Activated CD4-positive, alpha-beta T cell treated with anti-CD3 and anti-CD28 coated beads for 36 hours (primary cell): ENCODE measurements at places on chromosomes 2 and 18. TPM values are rescaled to one million over a fixed set of nuclear protein-coding genes. Genes with fewer than 3 reads are reported as not detected.
A peak's percentile ranks its signal among the peaks of the same experiment; 100 is the strongest.

The ZSWIM2 gene
- not detected for total RNA-seq

The PNO1 gene
- 20.5 TPM for total RNA-seq

The CXCR1 gene
- total RNA-seq: not detected

DNA sequence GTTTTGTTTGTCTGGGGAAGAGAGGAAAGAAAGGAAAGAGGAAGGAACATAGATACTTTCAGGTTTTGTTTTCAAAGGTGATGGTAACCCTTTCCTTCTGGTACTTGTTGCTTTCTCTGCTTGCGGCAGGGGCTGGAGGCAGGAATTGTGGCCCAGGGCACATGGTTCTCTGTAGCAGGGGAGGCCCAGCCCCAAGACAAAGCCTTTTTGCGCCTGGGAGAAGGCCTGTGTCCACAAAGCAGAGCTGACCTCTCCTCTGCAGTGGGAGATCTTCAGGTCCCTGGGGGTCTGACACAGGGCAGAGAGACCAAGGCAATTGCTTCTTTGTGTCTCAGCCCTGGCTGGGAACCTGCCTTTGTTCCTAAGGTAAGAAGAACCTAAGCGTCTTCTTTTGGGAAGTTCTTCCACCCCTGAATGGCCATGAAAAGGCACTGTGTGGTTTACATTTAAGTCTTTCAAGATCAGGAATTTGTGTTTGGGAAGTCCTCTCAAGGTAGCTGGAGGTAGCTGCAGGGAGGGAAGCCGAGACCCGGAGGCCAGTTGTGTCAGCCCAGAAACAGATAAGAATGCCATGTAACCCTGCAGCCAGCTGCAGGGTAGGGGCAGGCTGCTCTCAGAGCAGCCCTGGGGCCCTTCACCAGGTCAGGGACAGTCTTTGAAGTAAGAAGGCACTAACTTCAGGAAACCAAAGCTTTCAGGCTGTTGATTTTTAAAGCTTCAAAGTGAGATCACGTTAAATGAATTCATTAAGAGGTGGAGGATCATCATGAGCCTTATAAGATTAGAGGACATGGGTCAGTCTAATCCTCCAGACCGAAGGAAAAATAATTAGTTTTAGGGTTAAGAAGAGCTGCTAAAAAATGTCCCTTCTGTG is 119.3 kb downstream of the STPG4 start:
- no peak overlapping the region for H3K4me3 ChIP-seq
- peak overlapping the region; percentile 56 for H3K27ac ChIP-seq
- DNase-seq: no peak
- H3K36me3 ChIP-seq: peaks cover 12% of the 10 kb centered on the region
- no peaks in the 10 kb centered on the region for H3K27me3 ChIP-seq
- peaks cover 17% of the 10 kb centered on the region for H3K4me1 ChIP-seq

- peaks cover 63% of the 10 kb centered on the region for H3K4me1 ChIP-seq
- H3K27ac ChIP-seq: peak overlapping the region; percentile 95
- peak overlapping the region; percentile 17 for H3K4me3 ChIP-seq
Measured at GRCh38 chr18:23228102-23229061, 93.1 kb downstream of the CABLES1 start.

GRCh38 chr18:21669736-21670285 is 34.8 kb downstream of the ABHD3 start:
- peaks cover under 1% of the 10 kb centered on the region for H3K4me1 ChIP-seq
- no peaks in the 10 kb centered on the region for H3K27me3 ChIP-seq
- H3K27ac ChIP-seq: no peak overlapping the region
- H3K4me3 ChIP-seq: no peak overlapping the region
- peaks cover 3% of the 10 kb centered on the region for H3K36me3 ChIP-seq

DNA sequence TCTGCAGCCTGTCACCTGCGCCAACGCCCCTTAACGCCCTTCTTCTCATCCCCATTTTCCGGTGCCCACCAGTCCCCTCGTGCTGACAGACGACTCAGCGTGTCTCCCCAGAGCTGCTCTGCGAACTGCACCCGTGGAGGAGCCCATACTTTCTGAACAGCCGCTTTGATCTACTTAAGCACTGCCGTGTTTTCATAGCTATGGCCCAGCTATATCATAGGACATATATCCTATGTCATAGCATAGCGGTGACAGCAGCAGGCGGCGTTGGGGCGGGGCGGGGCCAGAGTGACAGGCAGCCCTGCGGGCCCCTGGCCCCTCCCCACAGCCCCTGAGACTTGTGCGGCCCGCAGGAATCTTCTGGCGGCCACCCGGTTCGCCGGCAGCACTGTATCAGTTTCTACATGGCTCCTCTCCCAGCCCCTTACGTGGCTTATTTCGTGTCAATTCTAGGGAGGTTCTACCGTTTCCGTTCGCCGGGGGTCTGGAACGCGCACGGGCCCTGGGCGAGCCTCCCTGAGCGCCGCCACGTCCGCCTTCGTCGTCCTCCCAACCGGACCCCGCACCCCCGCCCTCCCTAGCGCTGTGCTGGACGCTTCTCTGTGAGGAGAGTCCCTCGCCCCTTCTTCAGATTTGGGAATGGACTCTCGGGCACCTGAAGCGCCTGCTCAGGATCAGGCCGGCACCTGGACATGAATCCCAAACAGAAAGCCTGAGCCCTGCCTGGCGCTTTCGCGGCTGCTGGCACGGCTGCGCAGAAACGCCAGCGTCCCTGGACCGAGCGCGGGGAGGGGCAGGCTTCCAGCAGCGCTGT is 35.4 kb downstream of the PTPN18 start:
- peaks cover 6% of the 10 kb centered on the region for H3K27me3 ChIP-seq
- H3K27ac ChIP-seq: peak overlapping the region; percentile 87
- H3K36me3 ChIP-seq: no peaks in the 10 kb centered on the region
- peak overlapping the region; percentile 72 for H3K4me3 ChIP-seq
- H3K4me1 ChIP-seq: peaks cover 10% of the 10 kb centered on the region
